Posterior vena cava (tissue), 2 donors: ENCODE measurements at places on chromosomes 1 and 21. TPM values are rescaled to one million over a fixed set of nuclear protein-coding genes. Genes with fewer than 3 reads are reported as not detected.

GRCh38 chr1:109257682-109258421 is 8.5 kb downstream of the CELSR2 start:
- DNase-seq: no peak

GRCh38 chr1:212044851-212045250 is 9.3 kb downstream of the DTL start:
- no peak for DNase-seq

- DNase-seq: no peak
Measured at GRCh38 chr1:51331206-51332100, 1.1 kb upstream of the TTC39A start.

DNA sequence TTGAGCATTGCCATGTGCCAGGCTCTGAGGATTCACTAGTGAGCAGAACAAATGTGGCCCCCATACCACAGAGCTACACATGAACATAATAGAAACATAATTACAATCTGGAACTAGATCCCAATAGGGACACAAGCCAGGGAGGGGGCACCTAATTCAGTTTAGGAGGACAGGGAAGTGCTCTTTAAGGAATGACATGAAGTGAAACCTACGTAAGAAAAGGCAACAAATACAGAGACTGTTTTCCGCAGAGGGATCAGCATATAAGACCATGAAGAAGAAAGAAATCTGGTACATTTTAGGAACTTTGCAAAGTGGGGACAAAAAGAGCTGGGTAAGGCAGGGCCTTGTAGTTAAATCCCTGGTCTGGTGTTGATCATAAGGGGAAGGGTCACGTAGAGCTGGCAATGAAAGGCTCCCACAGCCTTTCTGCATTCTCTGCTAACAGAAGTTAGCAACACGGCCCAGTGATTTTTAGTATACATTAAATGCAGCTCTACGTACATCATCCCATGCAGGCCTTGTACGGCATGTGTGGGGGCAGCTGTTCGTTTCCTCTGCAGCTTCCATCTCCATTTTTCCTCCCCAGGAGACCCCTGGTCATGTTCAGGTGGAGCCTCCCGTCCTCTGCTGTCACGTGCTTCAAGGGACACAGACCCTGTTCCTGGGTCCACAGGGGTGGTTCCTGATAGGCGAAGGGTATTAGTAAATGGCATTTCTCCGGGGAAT is 26.8 kb upstream of the SLC30A1 start:
- DNase-seq: no peak

DNA sequence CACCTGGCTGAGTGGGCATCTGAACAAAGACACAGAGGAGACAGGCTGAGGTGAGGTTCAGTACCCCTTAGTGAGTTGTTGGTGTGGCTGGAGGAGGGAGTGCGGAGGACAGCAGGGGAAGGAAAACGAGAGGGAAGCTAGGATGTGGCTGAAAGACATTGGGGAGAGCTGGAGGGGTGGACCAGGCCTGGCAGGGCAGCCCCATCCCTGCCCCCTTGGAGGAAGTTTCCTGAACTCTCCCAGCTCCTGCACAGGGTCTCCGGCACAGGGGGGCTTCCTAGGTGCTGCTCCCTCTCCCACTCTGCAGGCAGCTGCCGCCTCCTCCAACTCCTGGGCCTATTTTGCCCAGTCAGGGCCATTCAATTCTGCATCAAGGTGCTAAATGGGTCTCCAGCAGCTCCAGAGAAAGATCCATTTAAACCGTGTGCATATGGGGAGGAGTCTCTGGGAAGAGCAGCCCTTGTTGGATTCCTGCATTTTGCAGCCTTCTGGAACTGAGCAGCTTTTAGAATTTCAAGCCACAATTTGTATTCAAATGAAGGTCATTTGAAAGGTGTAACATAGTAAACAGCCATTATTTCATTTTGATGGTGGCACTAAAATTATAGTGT is 193.9 kb downstream of the CAMTA1 start:
- peak; percentile 47 for DNase-seq

GRCh38 chr1:36450919-36451305 is 661 bp upstream of the OSCP1 start:
- DNase-seq: no peak

GRCh38 chr1:55311057-55311641 is 96.0 kb upstream of the USP24 start:
- no peak for DNase-seq

- DNase-seq: no peak
Measured at GRCh38 chr1:232503497-232503896, 126.4 kb downstream of the SIPA1L2 start.

DNA sequence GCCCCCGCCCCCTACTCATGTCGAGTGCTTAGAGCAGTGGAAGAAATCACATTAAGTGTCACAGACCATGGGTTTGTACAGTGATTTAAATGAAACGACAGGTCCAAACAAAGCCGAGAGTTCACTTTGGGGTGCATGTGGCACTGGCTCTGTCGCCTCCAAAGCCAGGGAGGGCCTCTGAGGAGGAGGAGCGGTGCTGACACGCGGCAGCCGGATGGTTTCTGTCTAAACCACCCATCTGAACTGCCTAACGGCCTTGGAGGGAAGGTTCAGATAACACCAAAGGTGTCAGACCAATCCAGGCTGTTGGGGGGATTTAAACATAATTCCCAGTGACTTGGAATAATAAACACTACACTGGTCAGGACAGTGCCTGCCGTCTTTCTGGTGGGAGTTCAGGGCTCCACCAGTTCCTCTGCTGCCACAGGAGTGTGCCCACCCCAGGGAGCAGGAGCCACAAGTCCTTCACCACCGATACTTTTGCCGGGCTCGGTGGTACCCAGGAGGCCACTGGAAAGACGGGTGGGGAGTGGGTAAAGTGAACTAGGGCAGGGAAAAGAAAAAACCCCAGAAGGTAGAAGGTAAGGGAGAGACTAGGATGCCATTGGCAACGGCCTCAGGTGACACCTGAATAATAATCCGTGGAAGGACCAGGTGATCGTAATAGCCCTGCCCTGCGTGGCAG is 78.2 kb downstream of the SLC66A1 start:
- DNase-seq: no peak

GRCh38 chr1:197199923-197200271 is 53.4 kb upstream of the ASPM start:
- DNase-seq: no peak

DNA sequence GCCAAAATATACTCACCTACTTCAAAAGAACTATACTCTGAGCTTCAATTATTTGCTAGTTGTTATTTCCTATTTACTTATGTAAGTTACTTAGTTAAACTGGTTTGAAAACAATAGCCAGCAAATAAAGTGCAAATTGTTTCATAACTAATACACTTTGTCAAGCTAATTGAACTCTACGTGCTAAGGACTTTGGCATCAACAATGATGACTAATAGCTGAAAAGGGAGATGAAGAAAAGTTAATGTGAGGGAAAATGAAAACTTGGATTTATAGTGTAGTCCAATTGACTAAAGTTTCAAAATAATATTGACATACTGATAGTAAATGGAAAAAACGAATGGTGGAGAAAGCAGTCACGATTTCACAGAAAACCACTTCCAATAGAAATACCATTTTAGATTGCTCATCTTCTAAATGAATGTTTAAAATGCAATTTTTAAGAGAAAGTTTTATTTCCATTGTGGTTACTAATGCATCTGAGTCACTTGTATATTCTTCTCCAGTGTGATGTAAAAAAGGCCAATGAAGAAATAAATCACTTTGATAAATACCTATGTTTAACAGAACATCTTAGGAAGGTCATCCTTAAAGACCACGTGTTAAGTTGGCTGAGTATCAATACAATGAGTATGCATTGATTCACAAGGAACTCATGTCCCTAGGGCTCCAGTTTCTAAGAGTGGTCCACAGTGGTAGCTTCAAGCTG is 455.2 kb downstream of the LTN1 start:
- DNase-seq: no peak

DNA sequence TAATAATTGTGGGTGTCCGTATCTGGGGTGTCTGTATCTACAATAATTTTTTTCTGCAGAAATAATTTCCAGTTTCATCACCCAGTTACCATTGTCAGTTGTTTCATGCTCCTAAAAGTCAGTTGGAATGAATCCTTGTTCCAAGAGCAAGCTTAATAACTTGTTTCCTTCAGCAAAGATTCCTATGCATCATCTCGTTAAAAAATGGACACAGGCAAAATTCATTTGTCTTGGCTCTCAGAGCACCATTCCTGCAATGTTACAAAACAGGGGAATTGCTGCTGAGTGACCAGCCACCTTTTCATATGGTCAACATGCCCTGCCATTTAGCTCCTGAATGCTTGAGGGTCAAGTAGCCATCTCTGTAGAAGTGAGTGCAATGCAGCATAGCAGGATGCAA is 393.4 kb downstream of the KCNT2 start:
- no peak for DNase-seq

- DNase-seq: no peak
Measured at GRCh38 chr1:165869343-165869742, 41.9 kb downstream of the UCK2 start.

- DNase-seq: no peak
Measured at GRCh38 chr1:3441410-3441847, 13.0 kb upstream of the ARHGEF16 start.

- DNase-seq: no peak
Measured at GRCh38 chr1:71738910-71739309, 543.4 kb downstream of the NEGR1 start.

- DNase-seq: peak; percentile 85
Measured at GRCh38 chr1:208183977-208184911, 59.9 kb downstream of the PLXNA2 start.

DNA sequence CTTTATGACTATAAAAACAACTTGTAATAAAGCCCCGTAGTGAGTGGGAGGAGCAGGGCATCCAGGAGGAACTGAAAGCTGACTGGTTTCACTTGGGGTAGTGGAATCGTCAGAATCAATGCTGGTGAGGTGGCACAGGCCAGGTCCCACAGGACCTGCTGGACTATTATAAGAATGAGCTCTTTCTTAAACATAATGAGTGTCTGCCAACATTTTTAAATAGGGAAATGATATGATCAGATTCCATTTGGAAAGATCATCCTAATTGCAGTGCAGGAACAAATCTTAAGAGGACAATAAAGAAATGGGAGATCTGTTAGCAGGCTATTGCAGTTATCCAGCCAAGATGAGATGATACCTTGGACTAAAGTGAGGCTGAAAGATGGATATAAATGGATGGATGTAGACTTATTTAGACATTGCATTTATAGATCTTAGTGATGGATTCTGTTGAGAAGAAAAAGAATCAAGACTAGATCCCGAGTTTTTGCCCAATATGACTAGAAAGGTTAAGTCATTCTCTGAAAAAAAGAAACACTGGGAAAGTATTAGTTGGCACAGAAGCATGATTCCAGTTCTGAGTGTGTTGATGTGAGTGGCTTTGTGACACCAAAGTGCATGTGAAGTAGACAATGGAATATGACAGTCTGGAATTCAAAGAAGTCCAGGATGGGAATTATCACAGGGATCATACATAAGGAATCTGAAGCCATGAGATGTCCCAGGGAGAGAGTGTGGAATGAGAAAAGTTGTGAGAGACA is 153.3 kb upstream of the SGIP1 start:
- DNase-seq: no peak

- DNase-seq: no peak
Measured at GRCh38 chr21:44914176-44914874, 6.4 kb downstream of the ITGB2 start.

GRCh38 chr1:58773406-58773840 is 10.4 kb downstream of the JUN start:
- DNase-seq: no peak

DNA sequence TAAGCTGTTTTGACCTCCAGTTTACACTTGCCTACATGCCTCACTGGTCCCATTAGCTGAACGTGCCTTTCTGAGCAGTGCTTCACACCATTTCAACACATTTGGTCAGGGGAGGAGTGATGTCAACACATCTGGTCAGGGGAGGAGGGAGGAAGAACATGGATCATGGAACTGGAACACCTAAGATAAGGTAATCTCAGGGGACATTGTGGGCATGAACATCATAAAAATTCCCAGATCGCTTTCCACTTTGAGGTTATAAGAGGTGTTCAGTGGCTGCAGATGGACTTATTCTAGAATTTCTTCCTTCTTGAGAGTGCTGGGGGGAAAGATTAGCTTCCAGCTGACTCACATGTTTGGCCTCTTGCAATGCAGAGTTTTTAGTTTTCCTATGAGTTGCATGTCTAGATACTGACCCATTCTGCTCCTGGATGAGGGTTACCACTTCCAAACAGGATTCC is 2.0 kb downstream of the QSOX1 start:
- DNase-seq: no peak

- no peak for DNase-seq
Measured at GRCh38 chr1:31699341-31699891, 4.4 kb downstream of the COL16A1 start.

ANGPTL3 gene
- not detected for total RNA-seq

SLAMF9 gene
- not detected for total RNA-seq

FMO5 gene
- total RNA-seq: 3.1 TPM

CGN gene
- total RNA-seq: 0.29 TPM

KPRP gene
- total RNA-seq: not detected

STUM gene
- total RNA-seq: 6.8 TPM

C1orf94 gene
- total RNA-seq: not detected

SGIP1 gene
- 25.6 TPM for total RNA-seq

SAMSN1 gene
- total RNA-seq: 12.8 TPM

TRIM45 gene
- total RNA-seq: 3.9 TPM

CFHR4 gene
- not detected for total RNA-seq

HCRTR1 gene
- not detected for total RNA-seq

FLG2 gene
- total RNA-seq: not detected

A3GALT2 gene
- total RNA-seq: 0.24 TPM
